ENCODE measurements at places on chromosomes 13 and 19.

DNA sequence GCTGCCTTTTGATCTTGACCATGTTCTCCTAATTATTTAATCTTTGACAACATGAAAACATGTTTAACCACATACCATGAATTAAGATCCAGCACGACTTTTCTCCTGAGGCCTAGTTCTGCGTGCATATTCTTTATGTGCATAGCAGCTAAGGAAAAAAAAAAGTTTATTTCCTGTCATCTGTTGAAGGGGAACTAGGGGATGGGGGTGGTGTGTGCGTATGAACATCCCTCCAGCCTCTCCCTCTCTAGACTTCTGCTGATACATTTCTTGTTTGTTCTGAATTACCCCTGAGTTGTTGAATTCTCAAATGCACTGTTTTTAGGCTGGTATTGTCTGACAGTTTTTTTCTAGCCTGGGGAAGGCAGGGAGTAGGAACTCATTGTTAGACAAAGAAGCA lies 543.3 kb downstream of the FGF9 start:
- DNase-seq = no peak

DNA sequence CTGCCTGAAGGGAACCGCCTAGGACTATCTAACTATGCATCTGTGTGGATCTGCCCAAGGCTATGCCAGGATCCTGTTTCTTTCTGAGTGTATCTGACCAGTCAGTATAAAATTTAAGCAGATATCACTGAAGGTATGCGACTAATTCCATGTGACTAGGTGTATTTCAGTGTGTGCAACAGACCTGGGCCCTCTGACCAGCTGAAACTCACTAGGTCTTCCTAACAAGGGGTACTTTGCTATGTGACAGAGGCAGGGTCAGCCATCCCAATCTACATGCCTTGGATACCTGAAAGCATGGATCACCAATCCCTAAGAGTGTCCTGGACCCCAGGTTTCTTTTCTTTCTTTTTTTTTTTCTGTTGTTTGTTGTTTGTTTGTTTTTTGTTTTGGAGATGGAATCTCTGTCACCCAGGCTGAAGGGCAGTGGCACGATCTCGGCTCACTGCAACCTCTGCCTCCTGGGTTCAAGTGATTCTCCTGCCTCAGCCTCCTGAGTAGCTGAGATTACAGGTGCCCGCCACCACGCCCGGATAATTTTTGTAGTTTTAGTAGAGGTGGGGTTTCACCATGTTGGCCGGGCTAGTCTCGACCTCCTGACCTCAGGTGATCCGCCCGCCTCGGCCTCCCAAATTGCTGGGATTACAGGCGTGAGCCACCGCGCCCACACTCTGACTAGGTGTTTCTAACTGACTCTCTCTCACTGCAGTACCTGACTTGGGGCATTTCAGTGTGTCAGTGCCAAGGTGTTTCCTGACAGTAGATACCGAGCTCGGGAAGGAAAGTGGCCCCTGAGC lies 43.5 kb downstream of the FCGBP start:
- DNase-seq = no peak

GRCh38 chr19:43594710-43595604 lies 977 bp downstream of the IRGQ start:
- DNase-seq = peak; percentile 78

DNA sequence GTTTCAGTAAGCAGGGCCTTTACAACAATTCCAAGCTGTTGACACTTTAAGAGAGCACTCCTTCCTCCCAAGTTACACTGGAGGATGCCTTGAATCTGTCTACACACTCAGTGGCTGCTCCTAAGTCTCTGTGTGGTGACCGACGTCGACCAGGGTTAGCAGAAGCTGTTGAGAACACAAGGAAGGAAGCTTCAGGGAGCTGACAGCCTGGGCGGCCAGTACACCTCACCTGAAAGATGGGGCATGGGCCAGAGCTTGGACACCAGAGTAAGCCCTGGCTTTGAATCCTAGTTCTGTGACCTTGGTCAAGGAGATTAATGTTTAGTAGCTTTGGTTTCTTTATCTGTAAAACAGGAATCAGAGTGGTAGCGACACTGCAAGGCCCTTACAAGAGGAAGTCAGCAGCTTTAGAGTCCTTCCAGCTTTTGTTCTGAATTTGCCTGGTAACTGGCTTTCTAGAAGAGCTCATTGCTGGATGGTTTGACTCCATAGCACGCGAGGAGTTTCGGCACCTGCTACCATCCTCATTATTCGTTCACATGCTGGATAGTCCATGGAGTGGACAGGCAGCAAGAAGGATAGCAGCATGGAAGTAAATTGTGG lies 214.2 kb downstream of the FGF9 start:
- DNase-seq = no peak

- no peak for DNase-seq
Observed at GRCh38 chr19:3404324-3405260, 38.2 kb downstream of the NFIC start.

- no peak for DNase-seq
Observed at GRCh38 chr13:62631619-62632018, 1216.0 kb upstream of the PCDH20 start.

GRCh38 chr13:109272595-109273325 lies 513.6 kb downstream of the IRS2 start:
- DNase-seq = no peak

GRCh38 chr19:5988517-5989387 lies 10.8 kb upstream of the RANBP3 start:
- no peak for DNase-seq

DNA sequence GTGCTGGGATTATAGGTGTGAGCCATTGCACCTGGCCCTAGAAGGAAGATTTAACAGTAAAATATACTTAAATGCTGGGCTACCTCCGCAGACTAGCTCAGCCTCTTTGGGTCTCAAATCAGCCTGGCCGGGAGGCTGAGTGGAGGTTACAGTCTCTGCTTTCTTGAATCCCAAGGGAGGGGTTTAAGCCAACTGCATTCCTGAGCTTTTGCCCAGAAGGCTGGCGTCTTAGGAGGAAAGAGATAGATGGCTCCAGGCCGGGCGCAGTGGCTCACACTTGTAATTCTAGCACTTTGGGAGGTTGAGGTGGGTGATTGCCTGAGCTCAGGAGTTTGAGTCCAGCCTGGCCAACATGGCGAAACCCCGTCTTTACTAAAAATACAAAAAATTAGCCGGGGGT lies 623 bp upstream of the C5AR1 start:
- DNase-seq = no peak

- no peak for DNase-seq
Observed at GRCh38 chr13:32253911-32254399, 61.2 kb downstream of the ZAR1L start.

DNA sequence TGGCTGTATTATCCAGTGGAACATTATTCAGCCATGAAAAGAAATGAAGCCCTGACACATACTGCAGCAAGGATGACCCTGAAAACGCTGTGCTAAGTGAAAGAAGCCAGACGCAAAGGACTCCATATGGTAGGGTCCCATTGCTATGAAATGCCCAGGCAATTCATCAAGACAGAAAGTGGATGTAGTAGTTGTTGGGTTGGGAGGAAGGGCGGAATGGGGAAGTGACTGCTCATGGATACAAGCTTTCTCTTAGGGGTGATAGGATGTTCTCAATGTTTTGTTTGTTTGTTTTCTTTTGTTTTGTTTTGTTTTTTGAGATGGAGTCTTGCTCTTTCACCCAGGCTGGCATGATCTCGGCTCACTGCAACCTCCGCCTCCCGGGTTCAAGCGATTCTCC lies 11.1 kb upstream of the CEACAM16 start:
- no peak for DNase-seq

DNA sequence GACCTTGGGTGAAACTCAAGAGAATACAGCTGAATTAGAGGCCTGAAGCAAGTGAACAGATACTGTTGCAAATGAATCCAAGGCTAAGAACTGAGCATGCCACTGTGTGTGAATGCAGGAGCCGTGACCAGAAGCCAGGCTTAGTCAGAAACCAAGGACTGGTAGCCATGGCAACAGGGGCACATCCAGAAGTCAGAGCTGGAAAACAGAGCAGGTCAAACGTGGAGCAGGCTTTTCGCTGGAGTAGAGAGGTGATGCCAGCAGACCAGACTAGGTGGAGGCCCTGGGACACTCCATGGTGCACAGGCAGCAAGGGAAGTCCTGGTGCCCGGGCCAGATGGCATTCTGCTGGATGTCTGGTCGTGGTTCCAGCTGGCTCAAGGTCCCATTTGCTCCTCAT lies 564.1 kb downstream of the PCDH9 start:
- DNase-seq = no peak

DNA sequence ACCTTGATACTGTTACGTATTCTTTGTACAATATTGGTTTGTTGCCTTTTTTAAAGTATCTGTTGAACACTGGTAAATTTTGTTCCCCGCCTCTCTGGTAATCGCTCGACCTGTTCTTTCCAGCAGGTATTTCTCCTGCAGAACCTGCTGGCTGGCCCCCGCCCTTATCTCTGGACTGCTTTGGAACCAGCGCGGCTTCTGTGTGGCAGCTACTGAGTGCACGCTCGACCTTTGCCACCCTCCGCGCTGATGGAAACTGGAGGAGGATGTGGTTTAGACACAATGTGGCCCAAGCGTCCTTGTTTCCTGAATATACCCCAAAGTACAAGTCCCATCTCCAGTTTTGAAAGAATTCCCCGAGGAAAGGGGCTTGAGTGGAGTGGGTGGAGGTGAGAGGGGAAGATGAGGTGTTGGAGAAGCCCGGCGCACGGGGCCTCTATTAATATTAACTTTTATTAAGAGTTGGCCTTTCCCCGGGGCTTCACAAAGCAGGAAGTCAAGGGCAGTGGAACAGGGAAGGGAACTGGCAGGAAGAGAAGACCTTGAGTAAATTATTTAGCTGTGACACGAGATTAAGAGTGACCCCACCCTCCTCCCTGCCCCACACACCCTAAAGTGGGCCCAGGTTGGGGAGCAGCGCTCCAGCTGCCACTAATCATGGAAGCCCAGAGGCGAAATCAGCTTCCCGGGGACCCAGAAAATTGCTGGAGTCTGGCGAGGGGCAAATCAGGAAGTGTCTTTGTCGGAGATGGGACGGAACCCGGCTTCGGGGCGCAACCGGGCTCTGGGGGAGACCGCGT lies 16.0 kb downstream of the CDX2 start:
- DNase-seq = no peak

- no peak for DNase-seq
Observed at GRCh38 chr19:2770055-2771013, 12.7 kb downstream of the SGTA start.

DNA sequence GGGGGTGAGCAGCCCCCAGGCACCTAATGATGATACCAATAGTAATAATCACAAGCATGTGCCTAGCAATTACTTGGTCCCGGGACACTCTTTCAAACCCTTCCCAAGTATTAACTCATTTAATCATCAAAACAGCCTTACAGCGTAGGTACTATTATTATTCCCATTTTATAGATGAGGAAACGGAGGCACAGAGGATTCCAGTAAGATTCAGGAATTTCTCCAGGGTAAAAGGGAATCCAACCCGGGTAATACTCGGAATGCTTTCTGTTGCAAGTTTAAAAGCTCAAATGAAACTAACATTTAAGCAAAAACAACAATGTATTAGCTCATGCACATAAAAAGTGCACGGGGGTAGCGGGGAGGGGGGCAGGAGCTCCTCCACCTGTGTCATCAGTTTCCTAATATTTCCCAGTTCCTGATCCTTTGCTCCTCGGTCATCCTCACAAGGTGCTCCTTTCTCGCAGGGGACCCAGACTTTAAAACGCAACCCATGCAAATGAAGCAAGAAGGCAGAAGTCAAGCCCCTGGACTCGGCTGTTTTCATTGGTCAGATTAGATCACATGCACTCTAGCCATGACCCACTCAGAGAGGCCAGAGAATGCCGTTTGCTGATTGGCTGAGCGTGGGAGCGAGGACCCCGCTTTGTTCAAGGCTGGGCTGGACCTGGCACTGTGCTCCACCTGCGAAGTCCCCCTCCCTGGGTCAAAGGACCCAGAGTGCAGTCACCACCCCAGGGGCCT lies 38.3 kb upstream of the C19orf12 start:
- no peak for DNase-seq

DNA sequence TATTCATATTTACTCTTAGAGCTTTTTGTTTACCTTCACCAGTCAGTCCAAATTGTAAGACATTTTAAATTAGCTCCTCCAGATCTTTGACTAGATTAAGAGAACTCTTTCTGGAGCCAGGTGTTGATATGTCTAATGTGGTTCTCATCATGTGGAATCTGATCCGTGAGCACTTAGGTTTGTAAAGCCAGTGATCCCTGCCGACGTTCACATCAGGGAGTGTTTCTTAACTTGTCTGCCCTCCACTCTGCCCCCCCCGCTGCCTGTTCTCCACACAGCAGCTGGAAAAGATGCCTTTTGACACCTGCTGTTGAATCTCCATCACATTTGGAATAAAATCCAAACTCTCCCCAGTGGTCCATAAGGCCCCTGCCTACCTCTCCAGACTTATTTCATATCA lies 17.7 kb downstream of the METTL21C start:
- DNase-seq = no peak

- no peak for DNase-seq
Observed at GRCh38 chr19:296476-297225, 5.4 kb upstream of the PLPP2 start.

DNA sequence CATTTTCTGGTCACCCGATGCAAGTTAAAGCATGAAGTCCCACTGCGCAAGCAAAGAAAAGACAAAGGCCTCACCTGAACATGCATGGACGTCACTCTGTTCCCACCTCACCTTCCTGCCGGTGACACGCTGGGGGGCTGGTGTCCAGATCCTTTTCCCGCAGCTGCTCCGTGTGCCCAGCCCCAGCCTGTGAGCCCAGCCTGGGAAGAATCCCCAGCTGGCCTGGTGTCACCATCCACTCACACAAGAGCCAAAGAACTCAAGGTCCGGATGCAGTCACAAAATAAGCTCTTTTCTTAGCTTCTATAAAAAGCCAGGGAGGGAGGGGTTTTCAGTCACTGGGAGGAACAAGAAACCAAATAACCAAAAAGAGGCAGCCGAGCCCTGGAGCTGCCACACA lies 249.9 kb downstream of the COL4A1 start:
- DNase-seq = no peak

DNA sequence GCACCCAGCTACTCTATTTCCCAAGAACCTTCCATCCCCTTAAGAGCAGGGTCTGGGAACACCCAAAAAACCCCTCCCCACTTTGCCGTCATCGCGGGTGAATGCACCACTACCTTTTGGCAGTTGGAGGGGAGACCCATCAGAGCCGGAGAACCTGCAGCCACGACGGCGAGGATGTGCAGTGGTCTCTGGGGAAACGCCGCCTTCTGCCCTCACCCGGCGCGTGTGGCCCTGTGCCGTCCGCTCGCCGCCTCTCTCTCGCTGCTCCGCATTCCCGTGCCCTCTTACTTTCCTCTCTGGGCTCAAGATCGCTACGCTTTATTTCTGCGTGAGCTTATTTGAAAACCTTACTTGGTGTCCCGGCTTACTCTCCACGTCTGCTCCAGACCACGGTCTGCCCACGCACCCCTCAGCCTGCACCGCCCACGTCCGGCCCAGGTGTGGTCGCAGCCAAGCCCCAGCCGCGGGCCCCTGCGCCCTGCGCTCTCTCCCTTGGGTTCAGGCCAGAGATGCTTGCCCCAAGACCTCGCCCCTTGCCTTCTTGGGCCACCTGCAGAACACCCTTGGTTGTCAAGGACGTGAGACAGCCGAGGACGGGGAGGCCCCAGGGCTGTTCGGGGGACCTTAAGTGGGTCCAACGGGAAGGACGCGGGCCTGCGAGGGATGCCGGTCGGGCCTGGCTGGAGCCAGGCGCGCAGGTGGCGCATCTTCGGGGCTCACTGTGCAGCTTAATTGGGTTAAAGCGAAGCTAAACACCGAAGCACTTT lies 2.0 kb upstream of the MAB21L1 start:
- DNase-seq = no peak

Measured in stimulated activated CD8-positive, alpha-beta memory T cell treated with anti-CD3 and anti-CD28 coated beads, Interleukin-4, amount 100 ng/mL, for 48 hours (primary cell).